Articular chondrocyte of knee joint (primary cell): ENCODE measurements at places on chromosomes 2 and 18. TPM values are rescaled to one million over a fixed set of nuclear protein-coding genes. Genes with fewer than 3 reads are reported as not detected.

The ERBB4 gene
- 0.13 and 0.22 TPM in 2 replicates for total RNA-seq

The FBXO36 gene
- 6.5 and 6.8 TPM in 2 replicates for total RNA-seq

The RETSAT gene
- total RNA-seq = 48.0 and 59.0 TPM in 2 replicates

The TAF4B gene
- 4.6 and 5.0 TPM in 2 replicates for total RNA-seq

The MRPL19 gene
- 46.3 and 46.9 TPM in 2 replicates for total RNA-seq

The UGT1A5 gene
- total RNA-seq = not detected in 2 replicates

The HTRA2 gene
- 21.0 and 23.7 TPM in 2 replicates for total RNA-seq

The INHBB gene
- 3.3 and 5.2 TPM in 2 replicates for total RNA-seq
